ENCODE measurements at places on chromosomes 4 and X.

DNA sequence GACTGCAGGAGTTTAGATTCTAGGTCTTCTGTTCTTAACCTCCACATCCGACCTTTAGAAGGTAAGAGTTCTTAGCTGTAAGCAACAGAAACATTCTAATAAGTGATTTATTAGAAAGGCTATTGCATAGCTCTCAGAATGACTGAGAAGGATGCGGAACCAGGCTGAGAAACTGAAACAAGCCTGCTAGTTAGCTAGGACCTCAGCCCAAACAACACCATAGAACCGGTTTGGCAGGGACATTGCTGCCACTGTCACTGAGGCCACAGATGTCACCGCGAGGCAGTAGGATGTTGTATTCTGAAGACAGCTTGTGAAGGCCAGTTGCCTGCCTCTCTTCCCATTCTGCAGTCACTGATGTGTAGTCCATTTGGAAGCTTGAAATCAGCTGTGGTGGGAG is 160.0 kb upstream of the ARX start:
- DNase-seq, result no peak

DNA sequence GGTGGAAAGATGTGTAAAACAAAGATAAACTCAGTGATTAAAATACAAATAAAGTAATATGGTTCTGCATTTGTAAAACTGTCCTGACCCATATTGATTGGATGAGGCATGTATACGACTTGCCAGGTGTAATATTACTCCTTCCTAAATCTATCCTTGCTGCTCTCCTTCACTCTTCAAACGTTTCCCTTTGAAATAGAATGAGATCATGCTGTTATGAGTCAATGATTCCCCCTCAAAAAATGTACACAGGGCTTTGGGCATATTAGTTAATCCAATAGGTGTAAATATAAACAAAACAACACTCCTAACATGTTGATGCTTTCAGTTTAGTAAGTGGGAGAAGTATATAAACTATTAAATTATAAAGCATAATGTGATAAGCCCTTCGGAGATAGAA is 117.4 kb upstream of the GPM6A start:
- no peak for DNase-seq

DNA sequence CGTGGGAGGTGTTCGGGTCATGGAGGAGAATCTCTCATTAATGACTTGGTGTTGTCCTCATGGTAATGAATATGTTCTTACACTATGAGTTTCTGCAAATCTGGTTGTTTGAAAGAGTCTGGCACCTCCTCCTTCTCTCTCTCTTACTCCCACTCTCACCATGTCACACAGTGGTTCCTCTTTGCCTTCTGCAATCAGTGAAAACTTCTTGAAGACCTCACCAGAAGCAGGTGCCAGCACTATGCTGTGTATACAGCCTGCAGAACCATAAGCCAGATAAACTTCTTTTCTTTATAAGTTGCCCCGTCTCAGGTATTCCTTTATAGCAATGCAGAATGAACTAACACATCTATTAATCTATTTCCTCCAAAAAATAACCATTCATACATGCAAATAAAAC is 275.0 kb downstream of the ANTXR2 start:
- no peak for DNase-seq

DNA sequence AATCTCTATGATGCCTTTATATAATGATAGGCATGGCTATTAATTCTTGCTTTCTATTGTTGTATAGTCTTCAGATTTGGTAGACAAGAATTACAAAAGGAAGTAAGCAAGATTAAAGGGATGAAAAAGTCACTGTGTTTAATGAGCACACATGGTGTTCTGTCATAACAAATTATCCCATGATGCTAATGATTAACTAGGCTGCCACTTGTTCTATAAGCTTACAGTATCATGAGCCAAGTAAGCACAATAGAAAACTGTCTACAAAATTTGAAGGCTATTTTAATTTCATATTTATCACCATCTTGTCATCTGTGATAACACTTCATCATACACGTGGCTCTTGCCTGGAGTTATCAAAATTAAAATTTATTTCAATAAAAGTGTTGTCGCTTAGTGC is 466.7 kb downstream of the GASK1B start:
- DNase-seq, result no peak

GRCh38 chrX:99914635-99915034 is 495.4 kb downstream of the PCDH19 start:
- DNase-seq, result no peak

GRCh38 chrX:38882894-38883626 is 81.8 kb downstream of the MID1IP1 start:
- peak; percentile 58 for DNase-seq

DNA sequence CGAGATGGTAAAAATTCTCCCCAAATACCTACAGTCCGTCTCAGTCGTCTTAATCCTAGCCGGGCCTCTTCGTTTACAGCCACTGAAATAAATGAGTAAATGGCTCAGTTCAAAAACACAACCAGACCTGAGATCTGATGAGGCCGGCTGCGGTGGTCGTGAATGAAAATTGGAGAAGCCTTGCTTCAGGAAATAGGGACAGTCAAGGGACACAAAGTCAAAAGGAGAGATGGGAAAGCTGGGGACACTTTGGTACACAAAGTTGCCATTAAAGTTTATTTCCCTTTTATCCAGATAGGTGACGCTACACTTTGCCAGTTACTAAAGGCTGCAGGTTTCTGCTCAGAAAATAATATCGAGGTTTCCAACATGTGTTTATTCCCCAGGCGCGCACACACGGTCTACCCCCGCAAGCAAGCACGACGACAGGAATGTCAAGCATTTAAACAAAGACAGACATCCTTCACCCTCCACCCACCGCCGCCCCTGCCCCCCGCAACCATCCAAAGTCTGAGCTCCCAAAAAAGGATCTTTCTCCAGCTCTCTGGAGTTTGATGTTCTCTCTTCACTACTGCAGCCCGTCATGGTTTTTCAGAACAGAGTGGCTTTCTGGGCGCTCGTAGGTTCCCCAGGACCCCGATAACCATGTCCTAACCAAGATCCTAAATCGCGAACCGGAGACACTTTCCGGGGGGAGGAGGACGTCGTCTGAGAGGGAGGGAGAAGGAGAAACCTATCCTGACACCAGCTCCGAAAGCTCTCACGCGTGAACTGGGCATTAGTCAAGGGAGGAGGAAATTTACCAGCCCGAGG is 1.3 kb upstream of the PCDH7 start:
- DNase-seq, result no peak

DNA sequence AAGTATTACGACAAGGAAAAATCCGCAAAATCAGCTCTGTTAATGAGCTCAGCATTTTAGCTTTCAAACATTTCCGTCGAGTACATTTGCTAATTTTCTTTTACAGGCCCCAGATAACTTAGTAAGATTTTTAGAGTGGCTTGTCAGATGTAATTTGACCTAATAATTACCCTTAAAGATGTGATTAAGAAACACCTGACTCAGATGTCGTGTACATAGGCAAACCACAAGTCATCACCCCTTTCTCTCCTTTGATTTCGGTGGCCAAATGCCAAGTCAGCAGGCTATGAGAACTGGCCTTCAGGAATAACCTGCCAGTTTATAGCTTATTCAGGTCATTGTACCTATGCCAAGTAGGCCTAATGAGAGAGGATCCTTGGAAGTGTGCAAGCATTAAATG is 369.6 kb downstream of the PCDH7 start:
- no peak for DNase-seq

Data from GM04503 (cell line).